Germinal center (tissue), 1 donor: ENCODE measurements at places on chromosomes 12 and 14.

DNA sequence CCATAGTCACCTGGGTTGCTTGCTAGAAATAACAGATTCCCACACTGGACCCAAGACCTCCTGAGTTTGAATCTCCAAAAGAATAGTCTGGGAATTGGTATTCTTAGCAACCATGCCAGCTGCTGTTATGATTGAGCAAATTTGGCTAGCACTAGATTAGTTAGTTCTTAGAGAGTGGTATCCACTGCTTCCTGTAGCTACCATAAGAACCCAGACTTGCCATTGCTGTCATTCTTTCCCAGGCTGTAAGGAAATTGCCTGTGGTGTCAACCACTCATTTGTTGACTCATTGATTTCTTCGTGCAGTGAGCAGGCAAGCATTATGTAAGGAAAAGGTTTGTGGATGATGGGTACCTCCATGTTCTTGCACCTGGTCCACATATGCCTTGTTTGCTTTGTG is 201.8 kb upstream of the RGS6 start:
- no peak for DNase-seq

DNA sequence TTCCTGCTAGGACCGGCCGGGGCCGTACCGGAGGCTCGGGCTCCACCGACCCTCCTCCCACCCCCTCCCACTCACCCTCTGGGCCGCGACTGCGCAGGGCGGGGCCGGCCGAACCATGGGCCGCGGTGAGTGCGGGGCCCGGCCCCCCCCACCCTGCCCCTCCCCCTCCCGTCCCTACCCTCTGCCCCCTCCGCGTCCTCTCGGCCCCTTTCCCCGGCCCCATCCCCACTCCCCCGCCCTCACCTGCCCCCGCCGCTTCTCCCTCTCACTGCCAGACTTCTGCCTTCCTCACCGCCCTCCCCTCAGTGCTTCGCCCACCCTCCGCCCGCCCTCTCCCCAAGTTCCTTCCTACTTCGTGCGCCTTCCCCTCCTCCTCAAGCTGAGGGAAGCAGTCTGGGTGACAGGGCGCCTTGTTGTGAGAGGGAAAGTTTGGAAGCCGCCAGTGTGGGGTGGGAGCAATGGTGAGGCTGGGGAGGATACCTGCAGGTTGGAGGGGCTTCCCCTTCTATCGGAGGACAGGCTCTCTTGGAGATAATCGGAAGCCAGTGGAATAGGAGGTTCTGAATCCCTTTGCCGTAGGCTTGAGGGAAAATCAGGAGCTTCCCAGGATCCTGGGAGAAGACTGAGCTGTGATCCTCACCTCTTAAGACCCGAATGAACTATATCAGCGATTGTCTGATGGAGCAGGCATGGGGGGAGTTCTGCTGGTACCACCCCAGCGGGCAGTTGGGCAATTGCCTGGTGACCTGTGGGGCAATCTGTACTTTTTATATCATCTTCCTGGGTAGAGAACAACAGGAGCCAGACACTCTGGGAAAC is 472 bp downstream of the MBD6 start:
- DNase-seq: no peak

GRCh38 chr12:53044052-53044581 is 5.7 kb upstream of the TNS2 start:
- no peak for DNase-seq

DNA sequence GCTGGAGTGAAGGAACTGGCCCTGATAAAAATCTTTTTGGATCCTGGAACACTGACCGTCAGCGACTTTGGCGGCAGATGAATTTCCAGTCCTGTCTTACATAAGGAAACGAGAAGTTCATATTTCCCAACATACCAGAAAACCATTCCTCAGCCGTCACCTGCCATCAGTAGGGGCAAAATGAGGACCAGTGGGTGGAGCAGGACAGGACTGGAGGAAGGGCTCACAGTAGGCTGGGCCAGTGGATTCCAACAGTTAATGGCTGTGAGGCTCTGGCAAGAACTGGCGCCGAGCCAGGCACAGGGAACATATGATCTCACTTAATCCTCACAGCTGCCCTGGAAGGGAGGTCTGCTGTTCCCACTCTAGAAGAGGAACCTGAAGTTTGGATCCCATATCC is 67.2 kb upstream of the FAM181A start:
- DNase-seq: no peak

DNA sequence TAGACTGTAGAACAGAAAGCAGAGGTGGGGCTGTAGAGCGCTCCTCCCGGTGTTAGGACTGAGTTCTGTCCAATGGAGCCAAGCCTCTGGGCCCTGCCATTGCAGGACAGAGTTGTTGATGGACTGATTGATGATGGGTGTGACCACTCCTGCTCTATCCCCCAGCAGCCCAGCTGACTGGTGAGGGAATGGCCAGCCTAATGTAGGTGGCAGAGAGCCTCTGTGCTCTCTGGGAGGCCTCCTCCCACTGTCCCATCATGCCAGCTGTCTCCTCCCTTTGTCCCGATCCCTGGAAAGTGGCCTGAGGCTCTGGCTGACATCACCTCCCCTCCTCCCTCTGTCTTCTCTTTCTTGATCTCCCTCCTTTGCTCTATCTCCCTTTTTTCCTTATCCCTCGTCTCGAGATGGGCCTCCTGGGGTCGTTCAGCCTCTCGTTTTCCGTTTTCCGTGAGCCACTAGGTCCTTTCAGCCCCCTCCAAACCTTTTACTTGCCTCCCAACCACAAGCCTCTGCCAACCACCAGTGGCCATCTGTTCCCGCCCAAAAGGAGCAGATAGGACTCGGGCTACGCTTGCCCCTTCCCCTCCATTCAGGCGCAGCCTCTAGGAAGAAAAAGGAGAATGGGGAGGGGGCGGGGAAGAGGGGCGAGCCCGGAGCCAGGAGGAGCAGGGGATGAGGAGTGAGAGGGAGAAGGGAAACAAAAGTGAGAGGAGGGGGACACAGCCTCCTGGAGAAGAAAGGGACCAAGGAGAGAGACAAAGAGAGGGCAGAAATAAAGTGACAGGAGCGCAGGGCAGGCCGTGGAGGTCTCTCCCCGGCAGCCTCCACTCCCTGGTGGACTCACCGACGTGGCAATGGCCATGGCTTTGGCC is 572 bp downstream of the EFS start:
- no peak for DNase-seq

DNA sequence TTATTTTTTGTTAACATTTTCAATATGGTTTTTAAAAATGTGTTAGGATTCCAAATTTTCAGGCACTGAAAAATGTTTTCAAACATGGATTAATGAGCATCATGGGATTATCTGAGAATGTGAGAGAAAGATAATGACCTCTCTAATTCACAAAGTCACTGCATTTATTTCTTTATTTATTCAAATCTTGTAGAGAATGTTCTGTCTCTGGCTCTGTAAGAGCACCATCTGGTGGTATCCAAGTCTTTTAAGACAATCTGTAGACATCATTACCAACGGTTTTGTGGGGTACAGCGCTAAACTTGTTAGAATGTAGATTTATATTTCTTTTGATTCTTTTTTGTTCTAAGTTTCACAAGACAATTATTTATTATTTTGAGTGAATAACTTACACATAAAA is 956.0 kb upstream of the NOVA1 start:
- no peak for DNase-seq

- peak; percentile 2 for DNase-seq
These were observed 668 bp downstream of the MRPS35 start for GRCh38 chr12:27711317-27711682.

DNA sequence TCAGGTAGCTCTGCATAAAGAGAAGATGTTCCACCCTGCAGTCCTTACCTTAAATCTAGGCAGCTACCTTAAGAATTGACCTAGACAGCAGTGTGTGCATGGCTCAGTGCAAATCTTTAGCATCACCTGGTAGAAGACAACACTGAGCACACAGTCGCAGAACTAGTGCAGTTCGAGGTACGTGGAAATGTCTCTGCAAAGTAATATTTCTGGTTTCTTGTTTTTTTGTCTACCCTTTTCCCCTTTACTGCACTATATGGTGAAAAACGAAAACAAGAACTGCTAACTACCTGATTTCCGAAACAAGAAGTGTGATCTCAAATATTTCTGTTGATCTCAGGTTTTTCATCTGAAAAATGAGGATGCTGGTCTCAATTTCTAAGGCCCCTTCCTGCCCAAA is 82.5 kb downstream of the ETV6 start:
- DNase-seq: peak; percentile 26

GRCh38 chr12:122865268-122866231 is 30.3 kb downstream of the HIP1R start:
- DNase-seq: peak; percentile 53

DNA sequence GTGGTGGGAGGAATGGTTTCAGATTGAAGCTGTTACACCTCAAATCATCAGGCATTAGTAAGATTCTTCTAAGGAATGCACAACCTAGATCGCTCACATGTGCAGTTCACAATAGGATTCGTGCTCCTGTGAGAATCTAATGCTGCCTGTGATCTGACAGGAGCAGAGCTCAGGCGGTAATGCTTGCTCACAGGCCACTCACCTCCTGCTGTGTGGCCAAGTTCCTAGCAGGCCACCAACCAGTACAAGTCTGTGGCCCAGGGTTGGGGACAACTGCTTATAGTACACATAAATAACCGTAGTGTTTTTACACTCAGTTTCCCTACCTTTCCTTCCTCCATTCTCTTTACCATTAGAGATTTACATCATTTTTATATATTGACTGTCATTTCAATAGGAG is 121.4 kb downstream of the SLCO1B3 start:
- no peak for DNase-seq

GRCh38 chr12:126191031-126191891 is 1126.0 kb downstream of the AACS start:
- no peak for DNase-seq

DNA sequence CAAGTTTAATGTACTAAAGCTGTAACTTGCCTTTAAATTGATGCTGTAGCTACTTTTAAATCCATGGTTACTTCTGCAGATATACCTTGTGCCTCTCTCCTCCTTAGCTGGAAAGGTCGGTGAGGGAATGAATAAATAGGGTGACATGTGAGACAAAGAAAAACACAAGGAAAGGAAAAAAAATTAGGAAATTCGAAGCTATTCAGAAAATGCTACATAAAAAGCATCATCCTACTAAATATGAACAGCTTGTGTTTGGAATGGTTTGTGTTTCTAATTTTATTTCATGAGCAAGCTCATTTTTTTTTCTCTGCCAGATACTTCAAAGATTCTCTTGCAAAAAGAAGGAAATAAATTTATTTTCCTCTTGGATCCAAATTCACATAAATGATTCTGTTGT is 186.3 kb upstream of the NUDT4 start:
- DNase-seq: no peak

DNA sequence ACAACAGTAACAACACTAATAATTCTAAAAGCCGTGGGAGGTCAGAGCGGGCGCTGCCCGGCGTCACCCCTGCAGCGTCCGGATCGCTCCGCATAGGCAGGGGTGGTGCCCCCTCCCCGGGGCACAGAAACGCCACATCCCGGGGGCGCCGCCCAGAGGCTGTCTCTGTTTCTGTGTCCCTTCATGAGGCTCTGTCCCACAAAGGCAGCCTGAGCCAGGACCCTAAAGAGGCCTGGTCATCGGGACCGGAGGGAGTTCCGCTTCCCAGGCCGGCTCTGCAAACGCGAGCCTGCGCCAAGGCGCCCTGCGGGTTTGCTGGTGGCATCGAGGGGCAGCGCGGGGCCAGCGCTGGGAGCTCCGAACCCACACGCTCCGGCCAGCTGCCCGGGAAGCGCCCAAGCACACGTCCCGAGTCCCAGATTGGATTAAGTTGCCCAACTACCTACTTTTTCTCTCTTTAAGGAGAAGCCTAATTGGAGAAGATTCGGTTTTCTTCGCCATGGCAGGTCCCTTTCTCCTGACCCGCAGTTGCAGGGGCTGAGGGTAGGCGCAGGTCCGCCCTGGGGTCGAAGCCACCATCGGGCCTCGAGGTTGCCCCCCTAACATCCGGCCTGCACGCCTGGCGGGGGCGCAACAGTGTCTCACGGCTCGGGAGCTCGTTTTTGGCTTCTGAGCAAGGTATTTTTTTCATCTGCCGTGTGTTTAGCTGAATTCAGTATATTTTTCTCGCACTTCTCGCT is 421.7 kb downstream of the VRK1 start:
- no peak for DNase-seq

DNA sequence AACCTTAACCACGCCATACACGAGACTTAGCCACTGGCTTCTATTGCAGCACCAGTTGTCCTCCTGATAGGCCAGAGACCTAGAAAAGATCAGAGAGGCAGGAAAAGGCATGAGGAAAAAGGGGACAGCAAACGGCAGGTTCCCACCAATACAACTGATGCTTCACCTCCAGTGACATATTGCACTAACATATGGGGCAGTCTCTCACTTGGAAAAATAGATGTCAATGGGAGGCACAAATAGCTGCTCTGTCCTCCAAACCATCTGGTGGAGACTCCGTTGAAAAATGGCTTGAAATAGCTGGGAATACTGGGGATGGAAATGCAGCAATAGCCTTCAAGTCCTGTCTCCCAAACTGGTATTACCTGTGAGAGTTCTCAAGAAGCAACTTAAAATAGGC is 20.3 kb downstream of the SLC8A3 start:
- DNase-seq: no peak

DNA sequence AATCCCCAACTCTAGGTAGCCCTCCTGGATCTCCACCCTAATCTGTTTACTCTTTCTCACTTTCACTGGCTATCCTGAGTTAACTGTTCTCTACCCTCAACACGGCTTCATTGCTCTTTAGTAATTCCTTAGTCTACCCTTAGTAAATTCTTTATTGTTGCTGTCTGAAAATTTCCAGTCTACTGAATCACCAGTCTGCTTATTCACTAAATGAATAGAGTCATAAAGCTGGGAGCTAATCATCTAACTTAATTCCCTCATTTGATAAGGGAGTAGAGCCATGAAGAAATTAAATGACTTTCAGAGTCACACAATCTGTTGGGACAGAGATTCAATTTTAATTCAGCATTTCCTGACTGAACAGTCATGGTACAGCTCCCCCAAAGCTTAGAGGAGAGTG is 36.5 kb downstream of the YEATS4 start:
- DNase-seq: no peak

DNA sequence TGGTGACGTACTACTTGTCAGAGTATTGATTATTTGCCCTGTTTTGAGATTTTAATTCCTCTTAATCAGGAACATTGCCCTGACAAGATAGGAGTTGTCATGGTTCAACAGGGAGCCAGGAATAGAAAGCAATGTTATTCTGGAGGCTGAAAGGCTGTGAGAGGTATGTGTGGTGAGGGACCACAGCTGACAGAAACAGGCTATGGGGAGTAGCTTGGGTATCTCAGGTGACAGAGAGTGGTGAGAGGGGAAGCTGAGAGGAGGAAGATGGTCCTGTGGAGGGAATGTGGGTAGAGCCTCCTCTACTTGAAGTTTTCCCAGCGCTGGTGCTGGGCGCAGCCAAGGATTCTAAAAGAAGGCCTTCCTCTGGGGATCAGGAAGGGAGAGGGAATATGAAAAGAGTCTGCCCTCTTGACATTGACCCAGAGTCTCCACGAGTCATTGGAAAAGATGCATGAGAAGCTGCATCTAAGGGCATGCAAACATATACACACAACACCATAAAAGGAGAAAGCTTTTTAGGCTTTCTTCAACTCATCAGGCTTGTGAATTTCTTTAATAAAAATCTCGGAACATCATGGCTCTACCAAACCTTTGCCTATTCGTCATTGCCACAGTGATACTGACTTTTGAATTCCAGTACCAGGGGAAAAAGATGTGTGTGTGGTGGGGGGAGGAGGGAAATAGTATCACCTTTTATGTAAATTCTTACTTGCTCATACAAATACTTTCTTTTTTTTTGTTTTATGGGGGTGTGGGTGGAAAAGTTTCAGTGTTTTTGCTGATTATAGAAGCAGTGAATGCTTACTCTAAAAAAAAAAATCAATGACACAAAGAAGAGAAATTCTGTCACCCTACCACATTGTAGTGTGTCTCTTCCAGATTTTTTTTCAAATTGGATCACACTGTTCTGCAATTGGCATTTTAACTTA is 39.9 kb upstream of the DHRS7 start:
- peak; percentile 47 for DNase-seq
